ENCODE measurements at places on chromosomes 1 and 21.

DNA sequence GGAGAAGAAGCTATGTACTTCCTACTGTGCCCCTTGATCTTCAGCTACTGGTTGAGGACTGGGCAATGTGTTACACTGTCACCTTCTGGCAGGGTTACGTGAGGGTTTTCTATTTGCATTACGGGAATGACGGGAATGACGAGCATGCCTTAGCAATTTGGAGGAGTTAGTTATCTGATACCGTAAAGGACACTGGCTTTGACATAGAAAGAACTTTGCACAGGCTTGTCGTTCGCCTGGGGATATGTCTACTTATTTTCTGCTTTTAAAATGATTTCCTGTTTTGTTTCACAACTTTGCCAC lies 19.8 kb upstream of the ACBD6 start:
- no peak for DNase-seq

DNA sequence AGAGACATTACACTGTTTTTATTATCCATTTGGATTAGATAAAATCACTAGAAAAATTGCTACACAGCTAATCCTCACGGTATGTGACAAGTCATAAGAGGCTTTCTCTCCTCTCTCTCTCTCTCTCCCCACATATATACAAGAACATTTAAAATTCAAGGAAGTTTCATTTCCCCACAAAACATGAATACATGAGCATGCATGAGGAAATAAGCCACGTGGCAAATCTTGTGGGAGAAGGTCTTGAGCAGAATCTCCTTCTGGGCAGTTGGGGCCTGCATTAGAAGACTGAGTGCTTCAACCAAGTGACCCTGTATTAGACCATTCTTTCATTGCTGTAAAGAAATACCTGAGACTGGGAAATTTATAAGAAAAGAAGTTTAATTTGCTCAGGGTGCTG lies 1313.1 kb downstream of the MRPL39 start:
- DNase-seq, result no peak

GRCh38 chr1:204990721-204991341 lies 52.2 kb upstream of the CNTN2 start:
- DNase-seq, result no peak

DNA sequence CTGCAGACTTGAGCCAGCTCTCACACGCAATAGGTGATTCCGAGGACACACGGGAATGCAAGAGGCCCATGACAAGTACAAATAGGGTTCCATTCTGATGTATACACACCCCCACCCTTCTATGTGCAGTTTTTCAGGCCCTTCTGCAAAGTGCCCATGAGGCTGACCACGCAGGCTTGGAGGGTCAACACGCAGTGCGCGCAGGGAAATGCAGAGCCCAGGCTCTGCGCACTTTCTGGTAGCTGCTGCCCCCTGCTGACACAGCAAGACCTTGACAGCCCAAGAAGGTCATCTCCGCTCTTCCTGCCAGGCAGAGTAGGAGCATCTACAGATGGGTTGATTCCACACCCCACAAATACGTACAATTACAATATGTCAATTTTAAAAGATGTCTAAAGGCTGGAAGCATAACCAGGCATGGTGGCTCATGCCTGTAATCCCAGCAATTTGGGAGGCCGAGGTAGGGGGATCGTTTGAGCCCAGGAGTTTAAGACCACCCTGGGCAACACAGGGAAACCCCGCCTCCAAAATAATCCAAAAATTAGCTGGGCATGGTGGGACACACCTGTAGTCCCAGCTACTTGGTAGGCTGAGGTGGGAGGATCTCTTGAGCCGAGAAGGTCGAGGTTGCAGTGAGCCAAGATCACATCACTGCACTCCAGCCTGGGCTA lies 18.5 kb downstream of the SH3BP5L start:
- peak; percentile 26 for DNase-seq

- DNase-seq, result no peak
Measured at GRCh38 chr1:208637181-208637580, 393.0 kb upstream of the PLXNA2 start.

DNA sequence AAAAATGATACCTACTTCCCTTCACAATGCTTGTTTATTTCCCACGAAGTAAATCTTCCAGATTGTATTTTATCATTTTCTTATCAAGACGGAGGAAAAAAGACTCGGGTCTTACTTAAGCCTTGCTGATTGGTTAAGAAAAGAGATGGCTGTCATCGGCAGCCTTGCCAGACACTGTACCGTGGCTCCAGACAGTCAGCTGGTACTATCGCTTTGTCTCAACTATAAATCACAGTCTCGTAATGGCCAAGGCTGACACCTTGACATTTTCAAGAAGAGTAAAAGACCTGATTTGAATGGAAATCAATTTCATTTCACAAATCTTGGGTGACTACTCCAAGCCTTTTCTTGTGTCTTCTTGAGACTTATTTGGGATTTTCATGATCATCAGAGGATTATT lies 868.0 kb downstream of the USP25 start:
- no peak for DNase-seq

- DNase-seq, result no peak
Measured at GRCh38 chr1:111888740-111889376, 100.6 kb downstream of the KCND3 start.

GRCh38 chr1:220803401-220804201 lies 16.9 kb downstream of the MTARC1 start:
- no peak for DNase-seq
